ENCODE measurements at places on chromosomes 3 and 15.
A peak's percentile ranks its signal among the peaks of the same experiment; 100 is the strongest.

- no peaks in the 10 kb centered on the region for H3K36me3 ChIP-seq
- DNase-seq, result no peak
- no peak overlapping the region for H3K4me3 ChIP-seq
- H3K27me3 ChIP-seq, result no peaks in the 10 kb centered on the region
Measured at GRCh38 chr3:69309814-69310213, 76.1 kb downstream of the FRMD4B start.

DNA sequence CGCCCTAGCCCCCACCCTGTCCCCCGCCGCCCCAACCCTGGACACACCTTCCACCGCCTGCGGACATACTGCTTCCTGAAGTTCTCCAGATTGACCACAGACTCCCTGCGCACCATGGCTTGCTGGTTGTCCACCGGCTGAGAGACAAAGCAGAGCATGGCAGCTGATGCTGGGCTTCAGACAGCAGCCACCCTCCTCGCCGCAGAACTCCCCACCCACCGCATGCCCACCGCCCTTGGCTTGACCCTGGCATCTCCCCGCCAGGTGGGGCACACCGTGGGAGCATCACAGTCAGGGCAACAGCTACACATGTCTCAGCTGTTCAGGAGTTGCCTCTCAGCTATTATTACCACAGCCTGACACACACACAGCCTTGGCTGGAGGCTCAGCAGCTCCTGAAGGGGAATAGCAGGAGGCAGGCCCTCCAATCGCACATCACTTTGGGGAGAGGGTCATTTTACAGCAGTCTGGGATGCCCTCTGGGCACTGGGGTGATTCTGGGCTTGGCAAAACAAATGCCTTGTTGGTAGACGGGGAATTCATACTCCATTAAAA, 78.4 kb upstream of the HERC1 start:
- peaks cover 6% of the 10 kb centered on the region for H3K27me3 ChIP-seq
- no peak overlapping the region for H3K27ac ChIP-seq
- DNase-seq, result no peak
- peaks cover 34% of the 10 kb centered on the region for H3K4me1 ChIP-seq

GRCh38 chr3:153349108-153349499, 187.1 kb downstream of the RAP2B start:
- no peaks in the 10 kb centered on the region for H3K36me3 ChIP-seq
- no peak overlapping the region for H3K27ac ChIP-seq
- H3K4me3 ChIP-seq, result no peak overlapping the region
- peaks cover 12% of the 10 kb centered on the region for H3K27me3 ChIP-seq
- peaks cover 6% of the 10 kb centered on the region for H3K4me1 ChIP-seq

- DNase-seq, result no peak
- H3K4me3 ChIP-seq, result no peak overlapping the region
- H3K4me1 ChIP-seq, result no peaks in the 10 kb centered on the region
Measured at GRCh38 chr15:97215629-97216028, 744.9 kb upstream of the ARRDC4 start.

DNA sequence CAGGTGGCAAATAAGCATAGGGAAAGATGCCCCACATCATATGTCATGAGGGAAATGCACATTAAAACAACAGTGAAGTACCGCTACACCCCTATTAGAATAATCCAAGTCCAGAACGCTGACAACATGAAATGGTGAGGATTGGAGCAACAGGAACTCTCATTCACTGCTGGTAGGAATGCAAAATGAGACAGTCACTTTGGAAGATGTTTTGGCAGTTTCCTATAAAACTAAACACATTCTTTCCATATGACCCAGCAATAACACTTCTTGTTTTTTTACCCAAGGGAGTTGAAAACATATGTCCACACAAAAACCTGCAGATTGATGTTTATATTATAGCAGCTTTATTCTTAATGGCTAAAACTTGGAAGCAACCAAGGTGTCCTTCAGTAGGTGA, 116.4 kb upstream of the TOPAZ1 start:
- no peak overlapping the region for H3K27ac ChIP-seq
- no peaks in the 10 kb centered on the region for H3K36me3 ChIP-seq
- peaks cover 7% of the 10 kb centered on the region for H3K4me1 ChIP-seq
- no peaks in the 10 kb centered on the region for H3K27me3 ChIP-seq

- peak overlapping the region; percentile 20 for H3K27ac ChIP-seq
- H3K27me3 ChIP-seq, result no peaks in the 10 kb centered on the region
- H3K36me3 ChIP-seq, result peaks cover 13% of the 10 kb centered on the region
- peaks cover 53% of the 10 kb centered on the region for H3K4me1 ChIP-seq
Measured at GRCh38 chr3:13025778-13026518, 47.3 kb downstream of the IQSEC1 start.

DNA sequence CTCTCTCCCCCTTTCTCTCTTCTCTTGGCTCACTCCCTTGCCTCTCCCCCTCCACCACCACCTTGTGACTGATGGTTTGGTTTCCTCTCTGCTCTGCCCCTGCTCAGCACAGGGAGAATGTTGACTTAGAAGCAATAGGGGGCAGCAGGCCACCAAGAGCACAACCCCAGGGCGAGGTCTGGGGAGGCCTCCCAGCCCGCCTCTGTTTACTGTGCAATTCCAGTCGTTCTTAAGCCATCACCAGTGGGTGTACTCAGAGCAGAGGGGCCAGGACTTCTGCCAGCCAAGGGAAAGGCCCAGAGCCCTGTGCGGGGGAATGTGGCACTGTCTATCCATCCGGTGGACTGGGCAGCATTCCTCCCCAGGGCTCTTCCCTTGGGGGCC, 5.7 kb upstream of the APEH start:
- peaks cover 11% of the 10 kb centered on the region for H3K4me1 ChIP-seq
- H3K27me3 ChIP-seq, result peaks cover 10% of the 10 kb centered on the region
- no peak for DNase-seq
- no peak overlapping the region for H3K4me3 ChIP-seq

DNA sequence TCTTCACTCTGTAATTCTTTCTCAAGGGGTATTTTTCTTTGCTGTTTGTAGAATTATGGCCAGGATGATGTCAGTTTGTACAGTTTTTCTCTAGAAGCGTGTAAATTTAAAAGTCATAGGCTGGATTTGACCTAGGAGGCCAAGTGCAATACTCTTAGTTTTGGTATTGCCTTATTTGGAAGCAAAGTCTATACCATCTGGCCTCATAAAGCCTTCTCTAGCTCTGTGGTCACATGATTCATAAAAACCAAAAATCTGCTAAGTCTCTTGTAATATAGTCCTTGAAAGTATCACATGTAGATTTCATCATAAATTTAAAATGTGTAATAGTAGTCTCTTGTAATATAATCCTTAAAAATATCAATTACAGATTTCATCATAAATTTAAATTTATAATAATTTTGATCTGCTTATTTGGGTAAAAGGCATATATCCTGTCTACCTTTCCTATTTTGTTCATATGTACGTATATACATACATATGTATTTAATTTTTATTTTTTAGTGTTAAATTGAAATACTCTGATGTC, 25.6 kb downstream of the TEX9 start:
- no peaks in the 10 kb centered on the region for H3K4me1 ChIP-seq
- peaks cover 8% of the 10 kb centered on the region for H3K36me3 ChIP-seq
- no peak for DNase-seq
- no peaks in the 10 kb centered on the region for H3K27me3 ChIP-seq
- H3K4me3 ChIP-seq, result no peak overlapping the region

GRCh38 chr15:53671545-53671944, 87.9 kb downstream of the WDR72 start:
- H3K36me3 ChIP-seq, result no peaks in the 10 kb centered on the region
- H3K4me1 ChIP-seq, result no peaks in the 10 kb centered on the region
- no peak overlapping the region for H3K4me3 ChIP-seq
- H3K27ac ChIP-seq, result no peak overlapping the region
- no peaks in the 10 kb centered on the region for H3K27me3 ChIP-seq

- no peak for DNase-seq
- H3K4me3 ChIP-seq, result no peak overlapping the region
- H3K4me1 ChIP-seq, result peaks cover 9% of the 10 kb centered on the region
- no peaks in the 10 kb centered on the region for H3K36me3 ChIP-seq
- H3K27me3 ChIP-seq, result peaks cover 7% of the 10 kb centered on the region
Measured at GRCh38 chr3:171385086-171385485, 75.1 kb downstream of the TNIK start.

GRCh38 chr3:67854663-67855062, 200.3 kb upstream of the SUCLG2 start:
- H3K27me3 ChIP-seq, result peaks cover 7% of the 10 kb centered on the region
- no peak overlapping the region for H3K27ac ChIP-seq
- no peak for DNase-seq
- H3K4me3 ChIP-seq, result no peak overlapping the region

DNA sequence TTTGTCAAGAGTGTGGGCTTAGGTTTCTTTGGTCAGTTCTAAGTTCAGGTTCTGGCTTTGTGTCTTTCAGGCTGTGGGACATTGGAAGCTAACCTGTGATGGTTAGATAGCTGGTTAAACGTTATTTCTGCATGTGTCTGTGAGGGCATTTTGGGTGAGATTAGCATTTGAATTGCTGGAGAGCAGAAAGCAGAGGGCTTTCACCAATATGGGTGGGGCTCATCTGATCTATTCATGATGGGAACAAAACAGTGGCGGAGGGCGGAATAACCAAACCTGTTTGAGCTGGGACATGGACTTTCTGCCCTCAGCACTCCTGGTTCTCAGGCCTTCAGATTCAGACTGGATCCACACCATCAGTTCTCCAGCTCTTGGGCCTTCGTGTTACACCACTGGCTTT, 195.4 kb downstream of the KLF13 start:
- no peak overlapping the region for H3K4me3 ChIP-seq
- H3K27me3 ChIP-seq, result peaks cover 29% of the 10 kb centered on the region
- DNase-seq, result no peak
- H3K4me1 ChIP-seq, result no peaks in the 10 kb centered on the region
- H3K36me3 ChIP-seq, result no peaks in the 10 kb centered on the region

- DNase-seq, result no peak
- H3K36me3 ChIP-seq, result no peaks in the 10 kb centered on the region
- H3K4me3 ChIP-seq, result no peak overlapping the region
- no peak overlapping the region for H3K27ac ChIP-seq
Measured at GRCh38 chr3:110946810-110947209, 124.8 kb upstream of the NECTIN3 start.

DNA sequence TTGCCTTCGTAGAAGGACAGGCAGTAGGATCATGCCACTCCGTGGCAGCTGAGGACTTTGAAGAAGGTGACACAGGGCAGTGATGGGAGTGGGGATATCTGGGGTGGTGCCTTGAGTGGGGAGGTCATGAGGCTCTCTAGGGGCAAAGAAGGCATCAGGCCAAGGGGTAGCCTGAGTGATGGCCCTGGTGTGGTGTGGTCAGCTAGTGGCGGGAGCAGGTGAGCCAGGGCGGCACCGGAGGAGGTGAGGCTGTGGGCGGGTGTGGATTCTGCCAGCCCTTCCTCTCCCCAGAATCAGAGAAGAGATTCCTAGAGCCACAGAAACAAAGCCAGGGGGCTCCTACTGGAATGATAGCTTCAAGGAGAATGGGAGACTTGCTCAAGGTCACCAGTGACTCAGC, 18.4 kb downstream of the WNT7A start:
- no peak for DNase-seq
- no peak overlapping the region for H3K4me3 ChIP-seq
- no peak overlapping the region for H3K27ac ChIP-seq

GRCh38 chr3:161550491-161551195, 54.0 kb downstream of the OTOL1 start:
- H3K27ac ChIP-seq, result no peak overlapping the region
- H3K4me1 ChIP-seq, result no peaks in the 10 kb centered on the region
- no peak for DNase-seq

GRCh38 chr3:162041622-162042021, 545.0 kb downstream of the OTOL1 start:
- no peak overlapping the region for H3K4me3 ChIP-seq
- no peaks in the 10 kb centered on the region for H3K36me3 ChIP-seq
- H3K4me1 ChIP-seq, result no peaks in the 10 kb centered on the region
- H3K27me3 ChIP-seq, result no peaks in the 10 kb centered on the region
- DNase-seq, result no peak
- no peak overlapping the region for H3K27ac ChIP-seq

- H3K36me3 ChIP-seq, result no peaks in the 10 kb centered on the region
- no peak for DNase-seq
- H3K27ac ChIP-seq, result no peak overlapping the region
- no peak overlapping the region for H3K4me3 ChIP-seq
- H3K27me3 ChIP-seq, result no peaks in the 10 kb centered on the region
- H3K4me1 ChIP-seq, result no peaks in the 10 kb centered on the region
Measured at GRCh38 chr3:55147406-55147805, 219.5 kb upstream of the LRTM1 start.

DNA sequence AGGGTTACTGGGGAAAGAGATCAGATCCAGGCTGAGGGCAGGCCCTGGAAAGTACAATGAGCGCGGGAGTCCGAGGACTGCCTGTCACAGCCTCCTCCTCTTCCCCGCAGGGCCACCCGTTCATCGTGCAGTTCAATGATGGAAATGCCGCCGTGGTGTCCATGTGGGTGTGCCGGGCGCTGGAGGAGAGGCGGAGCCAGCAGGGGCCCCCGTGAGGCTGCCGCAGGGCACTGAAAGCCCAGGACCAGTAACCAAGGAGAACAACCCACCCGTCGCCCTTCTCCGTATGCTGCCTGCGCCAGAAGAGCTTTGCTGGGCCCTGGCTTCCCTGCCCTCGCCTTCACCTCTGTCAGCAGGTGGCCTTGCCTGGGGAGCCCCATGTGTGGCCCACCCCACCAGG, 18.8 kb upstream of the SKOR1 start:
- no peak overlapping the region for H3K4me3 ChIP-seq
- no peaks in the 10 kb centered on the region for H3K27me3 ChIP-seq
- peaks cover 13% of the 10 kb centered on the region for H3K4me1 ChIP-seq
- peaks cover 15% of the 10 kb centered on the region for H3K36me3 ChIP-seq

GRCh38 chr3:10449436-10449835, 56.0 kb downstream of the ATP2B2 start:
- no peak overlapping the region for H3K4me3 ChIP-seq
- H3K36me3 ChIP-seq, result no peaks in the 10 kb centered on the region
- H3K4me1 ChIP-seq, result peaks cover 2% of the 10 kb centered on the region
- peaks cover 26% of the 10 kb centered on the region for H3K27me3 ChIP-seq
- DNase-seq, result no peak

Measured in stimulated activated naive B cell treated with anti-CD40 and anti-IgM and Interleukin-4, amounts not matched to agents 10 μg/mL and 1 μg/mL and 100 μg/mL, for 72 hours (primary cell).